Calu3 (cell line): ENCODE measurements at places on chromosomes 1 and 21. TPM values are rescaled to one million over a fixed set of nuclear protein-coding genes. Genes with fewer than 3 reads are reported as not detected.

DNA sequence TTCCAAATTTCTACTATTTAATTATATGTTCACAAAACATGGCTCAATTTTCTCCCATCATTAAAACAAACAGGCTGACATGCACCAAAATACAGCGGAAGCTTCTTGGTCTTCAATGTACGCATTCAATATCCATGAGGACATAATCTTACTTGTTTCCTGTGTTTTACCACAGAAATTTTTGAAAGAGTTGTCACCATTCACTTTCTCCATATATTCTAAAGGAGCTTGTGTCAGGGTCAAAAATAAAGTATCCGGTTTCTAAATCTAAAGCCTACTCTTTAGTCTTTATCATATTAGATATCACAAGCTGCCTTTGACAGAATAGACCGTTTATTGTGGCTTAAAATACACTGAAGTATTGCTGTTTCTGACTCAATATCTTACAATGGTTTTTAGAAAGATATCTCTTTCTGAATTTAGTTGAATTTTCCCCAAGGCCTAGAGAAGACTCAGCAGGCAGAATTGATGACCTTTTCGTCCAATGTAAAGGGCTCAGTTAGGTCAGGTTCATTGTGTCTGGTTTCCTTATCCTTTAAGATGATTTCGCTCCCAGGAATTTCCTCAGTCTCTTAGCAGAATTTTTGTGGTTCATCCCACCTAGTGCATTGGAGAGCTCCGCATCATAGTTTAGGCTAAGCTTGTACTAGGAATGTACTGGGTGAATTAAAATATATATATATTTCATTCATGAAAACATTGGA lies 717.2 kb downstream of the NCAM2 start:
- H3K4me1 ChIP-seq, result no peaks in the 10 kb centered on the region
- DNase-seq, result no peak
- H3K4me3 ChIP-seq, result no peak overlapping the region
- H3K36me3 ChIP-seq, result no peaks in the 10 kb centered on the region
- no peak overlapping the region for H3K27ac ChIP-seq
- no peaks in the 10 kb centered on the region for H3K27me3 ChIP-seq

GRCh38 chr1:33273961-33274371 lies 17.7 kb downstream of the ZNF362 start:
- peaks cover 6% of the 10 kb centered on the region for H3K36me3 ChIP-seq
- DNase-seq, result no peak
- no peaks in the 10 kb centered on the region for H3K4me1 ChIP-seq
- no peaks in the 10 kb centered on the region for H3K27me3 ChIP-seq
- H3K27ac ChIP-seq, result no peak overlapping the region

- no peak for DNase-seq
- H3K4me1 ChIP-seq, result no peaks in the 10 kb centered on the region
- peaks cover 78% of the 10 kb centered on the region for H3K27me3 ChIP-seq
- no peak overlapping the region for H3K27ac ChIP-seq
- H3K36me3 ChIP-seq, result no peaks in the 10 kb centered on the region
These were observed 99.4 kb downstream of the VAV3 start for GRCh38 chr1:107865627-107866026.

DNA sequence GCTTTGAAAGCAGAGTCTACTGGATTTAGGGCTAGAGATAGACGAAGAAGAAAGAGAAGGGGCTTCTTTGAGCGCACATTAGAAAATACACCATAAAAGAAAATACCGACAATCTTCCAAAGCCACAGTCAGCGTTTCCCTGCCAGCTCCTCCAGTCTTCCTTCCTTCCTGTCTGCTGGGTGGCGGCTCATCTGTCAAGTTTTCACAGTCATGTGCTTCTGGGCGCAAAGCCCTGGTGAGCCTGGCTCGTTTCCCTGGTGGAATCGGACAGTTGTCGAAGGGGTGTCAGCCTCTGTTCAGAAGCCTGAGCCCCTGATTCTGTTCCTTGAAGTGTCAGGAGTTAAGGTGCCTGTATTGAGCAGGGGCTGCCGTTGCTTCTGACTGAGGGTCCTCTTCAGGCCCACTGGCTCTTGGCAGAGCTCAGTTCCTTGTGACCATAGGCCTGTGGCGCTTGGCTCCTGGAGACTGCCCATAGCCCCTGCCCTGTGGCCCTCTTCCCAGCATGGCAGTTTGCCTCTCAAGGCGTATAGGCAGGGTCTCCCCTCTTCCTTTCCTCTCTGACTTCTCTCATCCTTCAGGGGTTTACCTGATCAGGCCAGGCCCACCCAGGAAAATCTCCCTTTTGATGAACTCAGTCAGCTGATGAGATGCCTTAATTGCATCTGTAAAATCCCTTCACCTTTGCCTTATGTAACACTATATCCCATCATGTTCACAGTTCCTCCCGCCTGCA lies 58.6 kb downstream of the ADARB1 start:
- H3K27me3 ChIP-seq, result no peaks in the 10 kb centered on the region
- no peak overlapping the region for H3K27ac ChIP-seq
- no peak for DNase-seq
- H3K36me3 ChIP-seq, result no peaks in the 10 kb centered on the region
- H3K4me1 ChIP-seq, result peaks cover 11% of the 10 kb centered on the region
- H3K4me3 ChIP-seq, result no peak overlapping the region

DNA sequence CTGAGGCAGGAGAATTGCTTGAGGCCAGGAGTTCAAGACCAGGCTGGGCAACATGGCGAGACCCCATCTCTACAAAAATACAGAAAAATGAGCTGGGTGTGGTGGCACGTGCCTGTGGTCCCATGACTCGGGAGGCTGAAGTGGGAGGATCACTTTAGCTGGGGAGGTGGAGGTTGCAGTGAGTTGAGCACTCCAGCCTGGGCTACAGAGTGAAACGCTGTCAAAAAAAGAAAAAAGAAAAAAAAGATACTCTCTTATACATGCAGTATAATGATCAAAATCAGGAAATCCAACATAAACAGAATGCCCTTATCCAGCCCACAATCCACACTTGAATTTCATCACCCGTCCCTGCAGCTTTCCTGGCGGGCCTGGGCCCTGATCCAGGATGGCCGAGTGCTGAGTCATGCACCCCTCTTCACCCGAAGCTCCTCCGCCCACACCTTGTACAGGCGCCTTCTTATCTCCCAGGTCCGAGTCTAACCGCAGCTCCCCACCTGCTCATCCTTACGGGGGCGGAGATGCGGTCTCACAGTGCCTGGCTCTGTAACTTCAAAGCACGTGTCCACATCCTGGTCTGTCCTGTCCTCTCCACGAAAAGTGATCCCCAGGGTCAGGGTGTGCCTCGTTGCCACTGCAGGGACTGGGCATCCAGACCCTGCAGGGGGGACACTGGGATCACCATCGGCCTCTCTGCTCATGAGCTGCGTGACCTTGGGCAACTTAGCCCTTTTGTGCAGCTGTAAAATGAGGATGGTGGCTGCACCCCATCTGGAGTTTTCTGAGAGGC lies 120.2 kb upstream of the SLC45A1 start:
- H3K4me1 ChIP-seq, result peaks cover 64% of the 10 kb centered on the region
- peak; percentile 74 for DNase-seq
- no peaks in the 10 kb centered on the region for H3K27me3 ChIP-seq
- H3K27ac ChIP-seq, result peak overlapping the region; percentile 94
- H3K4me3 ChIP-seq, result peak overlapping the region; percentile 51

DNA sequence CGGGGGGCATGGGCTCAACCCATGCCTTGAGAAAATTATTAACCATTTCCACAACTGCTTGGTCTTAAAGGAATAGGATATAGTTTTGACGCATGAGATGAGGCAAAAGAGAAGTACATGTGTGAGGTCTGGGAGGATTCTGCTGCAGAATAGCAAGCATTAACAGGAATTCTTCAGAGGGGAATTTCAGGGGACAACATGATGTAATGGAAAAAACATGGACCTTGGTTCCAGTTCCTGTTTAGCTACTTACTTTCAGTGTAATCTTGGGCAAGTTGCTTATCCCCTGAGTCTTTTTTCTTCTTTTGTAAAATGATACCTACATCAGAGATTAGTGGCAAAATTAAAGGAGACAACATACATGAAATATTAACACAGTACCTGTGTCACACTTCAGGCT lies 85.6 kb downstream of the PRRX1 start:
- no peak overlapping the region for H3K4me3 ChIP-seq
- H3K36me3 ChIP-seq, result no peaks in the 10 kb centered on the region
- no peak for DNase-seq

DNA sequence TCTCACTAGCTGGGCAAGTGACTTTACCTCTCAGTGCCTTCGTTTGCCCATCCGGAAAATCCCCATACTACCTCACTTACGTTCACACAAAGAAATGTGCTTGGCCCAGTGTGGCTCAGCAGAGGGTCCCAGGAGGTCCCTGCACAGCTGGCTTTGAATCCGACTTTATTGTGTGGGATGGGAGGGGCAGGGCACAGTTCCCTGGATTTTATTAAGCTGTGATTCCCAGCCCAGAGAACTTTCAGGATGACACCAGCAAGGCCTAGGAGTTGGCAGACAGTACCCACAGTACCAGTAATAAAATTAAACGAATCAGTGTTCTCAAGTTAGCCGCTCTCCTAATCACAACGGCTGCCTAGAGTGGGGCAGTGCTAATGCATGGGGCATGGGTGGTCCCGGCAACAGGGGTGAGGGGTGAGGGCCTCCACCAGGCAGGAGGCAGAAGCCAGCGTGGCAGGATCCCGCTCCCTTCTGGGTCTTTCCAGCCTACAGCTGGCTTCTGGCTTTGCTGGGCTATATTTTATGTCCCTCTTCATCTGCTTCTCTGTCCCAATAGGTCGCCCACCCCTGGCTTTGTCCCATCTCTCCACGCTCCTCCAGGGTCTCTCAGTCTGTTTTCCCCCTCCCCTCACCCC lies 74.9 kb downstream of the VWA5B1 start:
- H3K4me3 ChIP-seq, result no peak overlapping the region
- H3K36me3 ChIP-seq, result no peaks in the 10 kb centered on the region
- H3K4me1 ChIP-seq, result peaks cover 8% of the 10 kb centered on the region
- no peak overlapping the region for H3K27ac ChIP-seq

DNA sequence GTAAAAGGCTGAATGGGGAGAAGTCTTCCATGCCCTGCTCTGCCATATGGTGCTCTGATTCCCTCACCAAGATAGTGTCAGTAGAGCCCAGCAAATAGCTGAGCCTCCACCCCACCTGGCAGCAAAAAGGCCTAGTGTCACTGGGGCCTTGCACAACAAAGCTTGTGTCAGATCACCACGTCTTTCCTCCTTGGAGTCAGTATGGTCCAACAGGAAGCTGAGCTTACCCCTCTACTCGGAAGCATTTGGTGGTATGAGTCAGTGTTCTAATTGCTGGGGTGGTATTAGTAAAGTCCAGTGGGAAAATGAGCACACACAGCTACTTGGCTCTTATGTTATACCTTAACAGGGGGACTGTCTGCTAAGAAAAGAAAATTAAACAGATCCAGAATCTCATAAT lies 18.7 kb upstream of the RRP15 start:
- H3K4me3 ChIP-seq, result no peak overlapping the region
- DNase-seq, result no peak
- no peaks in the 10 kb centered on the region for H3K4me1 ChIP-seq
- no peaks in the 10 kb centered on the region for H3K27me3 ChIP-seq
- no peak overlapping the region for H3K27ac ChIP-seq

- H3K36me3 ChIP-seq, result no peaks in the 10 kb centered on the region
- H3K4me1 ChIP-seq, result peaks cover 29% of the 10 kb centered on the region
- no peak overlapping the region for H3K4me3 ChIP-seq
- peaks cover 7% of the 10 kb centered on the region for H3K27me3 ChIP-seq
- DNase-seq, result no peak
- H3K27ac ChIP-seq, result no peak overlapping the region
These were observed 29.4 kb upstream of the PPP2R5A start for GRCh38 chr1:212255705-212256307.

- no peaks in the 10 kb centered on the region for H3K27me3 ChIP-seq
- peak; percentile 52 for DNase-seq
- H3K27ac ChIP-seq, result peak within 1 kb of the TSS; percentile 88
- H3K36me3 ChIP-seq, result peaks cover 8% of the 10 kb centered on the region
- peak within 1 kb of the TSS; percentile 83 for H3K4me3 ChIP-seq
These were observed at the start of gene SCMH1 for GRCh38 chr1:41241749-41242341. Gene SCMH1, minus strand, starts transcription at chr1:41242306. Its CDS starts 56,173 bp downstream, at chr1:41186133.

GRCh38 chr1:22976461-22977243 lies 4.0 kb upstream of the LACTBL1 start:
- H3K4me3 ChIP-seq, result no peak overlapping the region
- peaks cover 12% of the 10 kb centered on the region for H3K27me3 ChIP-seq
- DNase-seq, result peak; percentile 68
- H3K27ac ChIP-seq, result peak overlapping the region; percentile 47

GRCh38 chr1:26351590-26352337 lies 2.2 kb downstream of the CRYBG2 start:
- no peaks in the 10 kb centered on the region for H3K27me3 ChIP-seq
- H3K27ac ChIP-seq, result peak overlapping the region; percentile 84
- peak overlapping the region; percentile 57 for H3K4me3 ChIP-seq
- DNase-seq, result peak; percentile 62
- peaks cover 33% of the 10 kb centered on the region for H3K4me1 ChIP-seq
- peaks cover 27% of the 10 kb centered on the region for H3K36me3 ChIP-seq

DNA sequence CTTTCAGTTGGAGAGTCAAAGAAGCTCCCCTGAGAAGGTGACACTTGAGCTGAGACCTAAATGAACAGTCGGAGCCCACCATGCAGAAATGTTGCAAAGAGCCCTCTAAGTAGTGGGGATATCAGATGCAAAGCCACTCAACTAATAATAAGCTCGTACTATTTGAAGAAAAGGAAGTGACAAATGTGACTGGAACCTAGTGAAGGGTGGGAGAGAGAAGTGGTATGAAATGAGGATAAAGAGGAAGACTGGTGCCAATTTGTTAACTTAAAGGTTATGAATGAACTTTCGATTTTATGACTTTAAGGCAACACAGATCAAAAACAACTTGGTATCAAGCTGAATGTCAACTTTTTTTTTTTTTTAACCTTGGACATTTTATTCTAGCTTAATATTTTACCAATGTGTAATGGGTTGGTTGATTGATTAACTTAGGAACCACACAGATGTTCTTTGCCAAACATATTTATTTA lies 14.7 kb downstream of the LYPLAL1 start:
- H3K36me3 ChIP-seq, result peaks cover 9% of the 10 kb centered on the region
- no peaks in the 10 kb centered on the region for H3K27me3 ChIP-seq
- H3K4me3 ChIP-seq, result peak overlapping the region; percentile 56
- peak overlapping the region; percentile 57 for H3K27ac ChIP-seq
- no peak for DNase-seq
- H3K4me1 ChIP-seq, result peaks cover 51% of the 10 kb centered on the region

GRCh38 chr1:78437941-78438340 lies 52.8 kb upstream of the PTGFR start:
- no peak overlapping the region for H3K4me3 ChIP-seq
- DNase-seq, result no peak
- no peak overlapping the region for H3K27ac ChIP-seq
- H3K36me3 ChIP-seq, result no peaks in the 10 kb centered on the region
- H3K4me1 ChIP-seq, result peaks cover 7% of the 10 kb centered on the region
- no peaks in the 10 kb centered on the region for H3K27me3 ChIP-seq

- no peak for DNase-seq
- no peak overlapping the region for H3K4me3 ChIP-seq
- H3K36me3 ChIP-seq, result no peaks in the 10 kb centered on the region
These were observed 10.5 kb downstream of the KIAA1614 start for GRCh38 chr1:180923021-180923841.

- no peaks in the 10 kb centered on the region for H3K4me1 ChIP-seq
- no peak overlapping the region for H3K4me3 ChIP-seq
- DNase-seq, result no peak
- peaks cover 15% of the 10 kb centered on the region for H3K36me3 ChIP-seq
- H3K27ac ChIP-seq, result no peak overlapping the region
These were observed 61.4 kb downstream of the PPP2R5A start for GRCh38 chr1:212346601-212347000.

The AGBL4 gene
- total RNA-seq, result not detected in 2 replicates

The RGS1 gene
- not detected in 2 replicates for total RNA-seq

The CALML6 gene
- total RNA-seq, result 0.59 and 1.3 TPM in 2 replicates

The ZBTB18 gene
- total RNA-seq, result 35.8 and 37.8 TPM in 2 replicates

The KRTAP6-1 gene
- total RNA-seq, result not detected in 2 replicates

The MNDA gene
- not detected in 2 replicates for total RNA-seq

The ESPN gene
- total RNA-seq, result 2.2 and 3.4 TPM in 2 replicates

The TPTE gene
- total RNA-seq, result not detected in 2 replicates

The DENND2C gene
- total RNA-seq, result 1.2 and 1.3 TPM in 2 replicates

The PDZK1IP1 gene
- 231 and 327 TPM in 2 replicates for total RNA-seq

The KCTD3 gene
- 48.8 and 50.2 TPM in 2 replicates for total RNA-seq

The CASQ1 gene
- total RNA-seq, result not detected in 2 replicates
